ENCODE measurements at places on chromosomes 2 and 18.

GRCh38 chr2:197972061-197972460 is 167.7 kb downstream of the PLCL1 start:
- DNase-seq, result peak; percentile 25

- no peak for DNase-seq
Measured at GRCh38 chr2:98334439-98335078, 11.7 kb upstream of the CNGA3 start.

- DNase-seq, result no peak
Measured at GRCh38 chr2:242030858-242031257, 161.3 kb downstream of the RTP5 start.

GRCh38 chr2:206225435-206226232 is 48.8 kb upstream of the ZDBF2 start:
- DNase-seq, result no peak

DNA sequence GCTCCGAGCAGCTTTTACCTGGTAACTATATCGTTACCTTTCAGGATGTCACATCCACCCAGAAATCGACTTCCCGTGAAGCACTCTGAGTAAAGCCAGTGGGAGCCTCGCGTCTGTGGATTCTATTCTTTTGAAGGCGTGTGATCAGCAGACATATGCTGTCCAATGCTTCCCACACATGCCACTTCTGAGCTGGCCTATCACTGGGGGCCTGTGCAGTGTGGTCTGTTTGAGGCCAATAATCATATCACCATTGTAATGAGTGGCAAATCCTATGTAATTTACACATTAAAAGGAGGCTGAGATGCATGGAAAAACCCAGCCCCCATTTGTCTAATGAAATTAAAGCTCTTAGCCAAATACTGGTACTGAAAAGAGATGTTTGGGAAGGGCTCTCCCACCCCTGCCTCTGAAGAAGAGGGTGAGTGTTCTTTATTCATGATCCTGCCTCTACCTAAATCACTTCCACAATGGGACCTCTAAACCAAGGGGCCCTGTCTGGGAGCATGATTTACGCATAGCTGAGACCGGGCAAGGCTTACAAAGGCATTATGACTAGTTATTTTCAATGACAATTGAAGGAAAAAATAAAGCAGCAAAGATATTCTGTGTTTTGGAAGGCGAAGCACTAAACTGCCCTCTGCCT is 686.8 kb downstream of the ZEB2 start:
- DNase-seq, result no peak

DNA sequence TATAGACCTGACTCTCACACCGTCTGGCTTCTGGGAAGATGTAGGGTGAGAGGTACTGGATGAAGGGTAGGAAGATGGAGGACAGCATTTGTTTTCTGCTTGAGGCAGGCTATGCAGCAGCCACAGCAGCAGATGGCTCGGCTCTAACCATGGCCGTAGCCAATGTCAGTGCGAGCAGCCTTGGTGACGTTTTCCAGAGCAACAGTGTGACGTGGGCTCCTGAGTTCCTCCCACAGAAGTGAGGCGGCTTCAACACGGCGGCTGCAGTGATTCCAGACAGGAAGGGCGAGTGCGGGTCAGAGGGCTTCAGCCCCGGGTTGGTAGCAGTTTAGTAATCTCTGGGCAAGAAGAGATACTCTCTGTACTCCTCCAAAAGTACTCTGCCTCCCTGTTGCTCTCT is 133.0 kb upstream of the MYT1L start:
- DNase-seq, result no peak

DNA sequence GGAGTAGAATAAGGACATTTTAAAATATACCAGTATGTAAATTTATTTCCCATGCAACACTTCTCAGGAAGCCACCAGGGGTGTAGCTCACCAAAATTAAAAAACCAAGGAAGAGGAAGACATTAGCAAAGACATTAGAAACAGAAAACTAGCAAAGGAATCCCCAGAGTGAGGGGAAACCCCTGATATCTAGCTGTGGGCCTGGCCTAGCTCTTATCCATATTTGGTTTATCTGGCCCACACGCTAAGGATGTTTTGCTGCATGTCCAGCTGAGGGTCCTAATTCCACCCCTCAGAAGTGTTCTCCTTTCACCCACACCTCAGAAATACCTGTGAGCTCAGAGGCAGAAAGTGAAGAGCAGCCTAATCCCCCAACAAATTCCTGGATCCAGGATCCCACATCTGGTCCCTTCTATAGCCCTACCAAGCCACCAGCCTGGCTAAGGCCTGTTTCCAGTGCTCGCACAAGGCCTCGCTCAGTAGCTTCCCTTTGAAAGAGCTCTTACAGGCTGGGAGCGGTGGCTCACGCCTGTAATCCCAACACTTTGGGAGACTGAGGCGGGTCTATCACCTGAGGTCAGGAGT is 17.4 kb downstream of the OSBPL1A start:
- no peak for DNase-seq

DNA sequence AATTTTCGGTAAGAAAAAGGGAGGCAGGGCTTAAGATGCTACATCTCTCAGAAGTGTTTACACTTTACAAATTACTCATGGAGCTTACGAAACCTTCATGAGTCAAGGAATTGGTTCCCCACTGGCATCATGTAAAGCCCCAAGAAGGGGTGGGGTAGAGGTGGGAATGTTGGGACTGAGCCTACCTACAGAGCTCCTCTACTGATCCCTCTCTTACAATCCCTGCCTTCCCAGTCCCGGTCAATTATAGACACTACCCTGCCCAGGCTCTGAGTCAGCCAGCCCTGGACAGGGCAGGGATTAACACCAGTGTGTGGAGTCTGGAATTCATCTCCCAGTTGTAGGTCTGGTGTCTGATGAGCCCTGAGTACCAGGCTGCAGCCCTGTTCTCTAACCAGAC is 248.9 kb downstream of the PAX3 start:
- no peak for DNase-seq

Data from NCI-H446 (cell line).